Prostate gland (tissue), 2 donors: ENCODE measurements at places on chromosomes 7 and 10. TPM values are rescaled to one million over a fixed set of nuclear protein-coding genes. Genes with fewer than 3 reads are reported as not detected.

The NXPH1 gene
- not detected for total RNA-seq

The MCM10 gene
- 0.55 TPM for total RNA-seq

The BCL7B gene
- 78.7 TPM for total RNA-seq

The PAX4 gene
- total RNA-seq: not detected

The FAM200A gene
- total RNA-seq: 11.2 TPM

- peak within 1 kb of the TSS; percentile 26 for H3K4me3 ChIP-seq
- DNase-seq: no peak
- H3K27me3 ChIP-seq: peaks cover 6% of the 10 kb centered on the region
- H3K36me3 ChIP-seq: no peaks in the 10 kb centered on the region
- H3K27ac ChIP-seq: no peak within 1 kb of the TSS
Measured at GRCh38 chr7:31051598-31052486, at the start of gene ADCYAP1R1. Gene ADCYAP1R1, plus strand, starts transcription at chr7:31052308. Its CDS starts 10,957 bp downstream, at chr7:31063265.

- no peak for DNase-seq
- no peak overlapping the region for H3K27ac ChIP-seq
- H3K27me3 ChIP-seq: no peaks in the 10 kb centered on the region
- H3K4me1 ChIP-seq: peaks cover 4% of the 10 kb centered on the region
Measured at GRCh38 chr10:76399226-76399625, 967.8 kb downstream of the LRMDA start.

DNA sequence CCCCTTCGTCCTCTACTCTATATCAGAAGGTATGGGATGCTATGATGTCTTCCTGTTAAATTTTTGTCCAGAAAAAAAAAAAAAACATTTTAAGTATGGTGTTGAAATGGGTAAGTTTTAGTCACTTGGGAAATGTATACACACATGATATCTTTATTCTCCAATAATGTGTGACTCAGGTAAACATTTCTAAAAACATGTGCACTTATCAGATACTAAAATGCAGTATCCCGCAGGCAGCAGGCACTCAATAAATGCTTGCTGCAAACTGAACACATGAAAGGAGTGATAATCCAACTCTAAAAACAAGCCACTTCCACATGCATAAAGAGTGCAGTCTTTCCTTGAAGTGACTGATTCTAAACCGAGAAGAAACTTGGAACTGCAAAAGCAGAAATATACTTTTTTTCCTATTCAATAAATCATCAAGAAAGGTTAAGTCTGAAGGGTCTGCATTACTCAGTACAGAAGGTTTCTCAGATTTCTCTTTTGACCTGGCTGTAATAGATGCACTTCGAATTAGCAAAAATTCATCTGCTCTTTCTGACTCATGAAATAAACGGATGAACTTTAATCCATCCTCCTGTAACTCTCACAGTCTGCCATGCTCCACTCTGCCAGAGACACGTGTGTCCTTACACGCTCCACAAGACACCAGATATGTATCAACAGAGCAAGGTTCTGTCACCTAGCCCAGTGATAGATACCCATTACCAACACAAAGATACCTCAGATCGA, 84.0 kb downstream of the HIPK2 start:
- no peaks in the 10 kb centered on the region for H3K27me3 ChIP-seq
- DNase-seq: no peak
- no peaks in the 10 kb centered on the region for H3K36me3 ChIP-seq

GRCh38 chr10:98173260-98173659, 38.8 kb downstream of the R3HCC1L start:
- H3K27ac ChIP-seq: no peak overlapping the region
- no peaks in the 10 kb centered on the region for H3K36me3 ChIP-seq
- H3K27me3 ChIP-seq: no peaks in the 10 kb centered on the region
- H3K4me3 ChIP-seq: no peak overlapping the region
- no peak for DNase-seq

- no peak for DNase-seq
- no peak overlapping the region for H3K4me3 ChIP-seq
- no peaks in the 10 kb centered on the region for H3K4me1 ChIP-seq
- no peaks in the 10 kb centered on the region for H3K36me3 ChIP-seq
Measured at GRCh38 chr10:85791818-85792532, 574.6 kb downstream of the GRID1 start.

DNA sequence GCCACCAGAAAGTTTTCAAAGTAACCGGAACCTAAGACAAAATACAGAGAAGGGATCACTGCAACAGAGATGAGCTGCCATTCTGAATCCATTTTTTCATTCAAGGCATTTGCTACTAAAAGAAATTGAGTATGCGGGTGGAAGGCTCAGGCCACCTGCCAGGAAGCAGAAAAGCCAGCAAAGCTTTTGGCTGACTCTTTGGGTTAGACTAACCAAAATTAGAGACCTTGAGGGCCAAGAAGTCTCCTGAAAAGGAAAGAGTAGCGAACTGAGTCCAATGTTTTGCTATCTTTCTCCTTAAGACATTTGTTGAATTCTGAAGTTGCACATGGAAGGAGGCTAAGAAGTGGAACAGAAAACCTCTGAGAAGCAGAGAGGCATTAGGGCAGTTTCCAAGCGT, 79.0 kb downstream of the FAS start:
- H3K27ac ChIP-seq: no peak overlapping the region
- no peak for DNase-seq
- no peaks in the 10 kb centered on the region for H3K4me1 ChIP-seq
- H3K36me3 ChIP-seq: no peaks in the 10 kb centered on the region

GRCh38 chr10:22222236-22223190, 4.7 kb upstream of the EBLN1 start:
- H3K4me1 ChIP-seq: no peaks in the 10 kb centered on the region
- no peak overlapping the region for H3K4me3 ChIP-seq
- H3K27me3 ChIP-seq: no peaks in the 10 kb centered on the region
- no peak for DNase-seq
- no peaks in the 10 kb centered on the region for H3K36me3 ChIP-seq
- no peak overlapping the region for H3K27ac ChIP-seq
